NCI-H345 (cell line): ENCODE measurements at places on chromosomes 2 and 18.

- no peak for DNase-seq
Observed at GRCh38 chr2:128612628-128613027, 294.0 kb upstream of the HS6ST1 start.

- no peak for DNase-seq
Observed at GRCh38 chr2:226380679-226381078, 418.9 kb downstream of the IRS1 start.

DNA sequence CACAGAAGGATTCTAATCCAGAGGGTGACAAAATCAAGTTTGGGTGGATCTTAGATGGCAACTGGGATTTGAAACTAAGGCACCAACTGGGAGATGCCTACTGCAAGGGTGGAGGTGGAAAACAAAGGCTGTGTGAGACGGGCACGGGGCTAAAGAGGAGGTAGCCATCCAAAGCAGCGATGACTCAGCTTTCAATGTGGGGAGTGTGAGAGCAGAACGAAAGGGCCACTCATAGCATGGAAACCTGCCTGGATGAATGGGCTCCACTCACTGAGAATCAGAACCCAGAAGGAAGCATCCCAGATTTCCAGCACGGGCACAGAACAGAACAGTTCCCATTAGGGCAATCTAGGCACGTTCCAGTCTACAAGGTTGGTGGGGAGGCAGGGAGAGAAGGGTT lies 159.5 kb downstream of the COL4A4 start:
- no peak for DNase-seq

- no peak for DNase-seq
Observed at GRCh38 chr2:208024091-208024490, 1.2 kb downstream of the PLEKHM3 start.

GRCh38 chr2:233334915-233335314 lies 19.4 kb upstream of the DGKD start:
- no peak for DNase-seq

DNA sequence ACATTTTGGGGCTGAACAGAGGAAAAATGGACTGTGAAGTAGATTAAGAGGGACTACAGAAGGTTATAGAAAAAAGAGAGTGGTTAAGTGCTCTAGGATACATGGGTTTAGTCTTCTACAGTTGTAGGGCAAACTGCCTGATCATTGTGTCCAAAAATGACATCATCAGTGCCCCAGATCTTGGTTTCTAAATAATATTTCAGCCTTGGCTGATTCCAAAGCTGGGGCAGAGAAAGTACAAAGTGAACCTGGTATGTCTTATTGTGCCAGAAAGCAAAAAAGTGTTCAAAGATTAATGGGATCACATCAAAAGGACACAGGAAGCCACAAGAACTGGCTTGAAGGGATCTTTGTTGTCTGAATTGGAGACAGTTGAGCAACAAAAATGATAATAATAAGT lies 97.1 kb upstream of the ZNF521 start:
- DNase-seq, result no peak

GRCh38 chr18:49345931-49346696 lies 114.3 kb downstream of the DYM start:
- DNase-seq, result no peak

DNA sequence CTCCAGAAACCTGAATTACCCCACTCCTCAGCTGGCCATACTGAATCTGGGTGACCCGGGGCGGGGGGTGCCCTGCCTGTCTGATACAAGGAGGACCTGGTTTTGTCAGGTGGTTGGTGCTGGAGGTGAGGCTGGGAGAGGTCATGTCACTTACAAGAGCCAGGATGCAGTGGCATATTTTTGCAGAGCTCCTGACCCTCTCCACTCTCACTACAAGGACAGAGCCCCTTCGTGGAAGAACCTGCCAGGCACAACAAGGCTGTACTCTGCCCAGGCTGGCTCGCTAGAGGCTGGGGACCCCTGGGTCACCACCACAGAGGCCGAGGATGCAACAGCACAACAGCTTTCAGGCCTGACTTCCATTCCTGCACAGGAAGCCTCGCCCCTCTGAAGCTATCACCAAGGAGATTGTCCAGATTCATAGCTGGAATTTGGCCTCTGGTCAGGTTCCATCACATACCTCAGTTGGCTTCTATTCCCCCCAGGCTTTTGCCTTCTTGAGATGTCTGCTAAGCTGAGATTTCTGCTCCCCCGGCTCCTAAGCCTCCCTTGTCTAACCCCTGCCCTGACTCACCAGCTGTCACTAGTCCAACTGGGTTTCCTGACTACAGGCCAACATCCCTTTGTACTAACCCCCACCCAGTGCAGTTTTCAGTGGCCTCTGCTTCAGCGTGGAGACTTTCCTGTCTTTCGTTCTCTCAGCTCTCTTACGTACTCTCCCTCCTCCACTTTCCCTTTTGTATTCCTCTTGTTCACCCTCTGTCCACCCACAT lies 132.5 kb upstream of the EPAS1 start:
- no peak for DNase-seq
